IMR-90 (cell line): ENCODE measurements at places on chromosomes 4 and X. TPM values are rescaled to one million over a fixed set of nuclear protein-coding genes. Genes with fewer than 3 reads are reported as not detected.

IL21 gene
- total RNA-seq: not detected in 2 replicates

GAGE12F gene
- total RNA-seq: not detected in 2 replicates

ERAS gene
- not detected in 2 replicates for total RNA-seq

WDR1 gene
- 782 and 992 TPM in 2 replicates for total RNA-seq

ETDB gene
- total RNA-seq: not detected in 2 replicates

KDR gene
- not detected in 2 replicates for total RNA-seq

CITED1 gene
- total RNA-seq: under 0.01 and 0.18 TPM in 2 replicates

MAGEA10 gene
- total RNA-seq: not detected in 2 replicates

CXCL10 gene
- total RNA-seq: 0.18 and 0.28 TPM in 2 replicates

TLL1 gene
- total RNA-seq: not detected in 2 replicates

FGFBP2 gene
- total RNA-seq: not detected in 2 replicates

DSPP gene
- not detected in 2 replicates for total RNA-seq

GLRB gene
- 3.0 and 3.9 TPM in 2 replicates for total RNA-seq

AKAP14 gene
- not detected in 2 replicates for total RNA-seq

PLP1 gene
- total RNA-seq: 0.18 and 0.28 TPM in 2 replicates

MTCP1 gene
- 0.54 and 0.56 TPM in 2 replicates for total RNA-seq

NKX6-1 gene
- under 0.01 TPM in 1 of 2 replicates, not detected in the other for total RNA-seq

FGFR3 gene
- 0.18 and 0.28 TPM in 2 replicates for total RNA-seq

HDAC6 gene
- 14.7 and 16.8 TPM in 2 replicates for total RNA-seq

BTK gene
- not detected in 2 replicates for total RNA-seq

ADRA2C gene
- total RNA-seq: under 0.01 and 0.28 TPM in 2 replicates

NLGN4X gene
- total RNA-seq: not detected in 2 replicates

CXCL6 gene
- total RNA-seq: not detected in 2 replicates

LRIT3 gene
- not detected in 2 replicates for total RNA-seq

VSIG4 gene
- not detected in 2 replicates for total RNA-seq

- DNase-seq: peak; percentile 87
Measured at GRCh38 chr4:19711871-19712270, 539.8 kb upstream of the SLIT2 start.

DNA sequence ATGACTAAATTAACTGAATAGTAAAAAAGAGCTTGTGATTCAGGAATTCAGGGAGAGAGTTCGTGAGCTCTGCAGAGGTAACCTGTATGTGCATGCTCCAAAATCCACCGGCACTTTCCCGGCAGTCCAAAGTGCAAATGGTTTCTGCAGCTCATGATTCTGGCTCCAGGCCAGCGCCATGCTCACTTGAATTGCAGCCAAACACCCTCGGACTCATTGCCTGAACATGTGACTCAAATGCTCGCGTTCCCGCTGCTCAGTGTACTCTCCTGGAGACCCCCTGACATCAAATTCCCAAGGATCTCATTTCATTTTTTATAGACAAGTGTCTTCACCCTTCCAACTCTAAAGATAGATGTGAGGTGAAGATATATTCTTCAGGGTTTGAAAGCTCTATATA, 44.1 kb upstream of the SH3RF1 start:
- peak; percentile 70 for DNase-seq

- no peak for DNase-seq
Measured at GRCh38 chrX:106249706-106250379, 81.7 kb downstream of the PWWP3B start.

- DNase-seq: no peak
Measured at GRCh38 chr4:132792310-132792709, 356.8 kb upstream of the PCDH10 start.

- DNase-seq: no peak
Measured at GRCh38 chr4:145665773-145666172, 14.2 kb upstream of the C4orf51 start.

- peak; percentile 56 for DNase-seq
Measured at GRCh38 chr4:105158837-105159236, 12.2 kb downstream of the TET2 start.

DNA sequence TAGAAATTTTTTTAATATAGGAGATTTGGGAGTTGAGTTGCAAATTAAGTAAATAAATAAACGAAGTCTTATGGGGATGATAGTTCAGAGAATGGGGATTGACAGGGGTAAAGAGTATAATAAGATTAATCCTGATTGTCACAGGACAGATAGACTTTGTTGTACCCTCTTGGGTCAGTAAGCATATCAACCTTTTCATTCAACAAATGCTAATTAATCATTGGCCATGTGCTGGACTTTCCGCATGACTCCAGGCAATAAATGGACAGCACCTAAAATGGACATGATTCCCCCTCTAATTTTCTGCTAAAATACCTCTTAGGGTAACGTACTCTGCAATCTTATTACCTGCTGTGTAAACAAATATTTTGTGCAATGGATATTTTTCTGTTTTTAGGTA, 1331.1 kb upstream of the ADGRL3 start:
- no peak for DNase-seq

- peak; percentile 51 for DNase-seq
Measured at GRCh38 chr4:41012293-41012692, 202.0 kb downstream of the APBB2 start.

GRCh38 chr4:149845743-149846142, 30.1 kb upstream of the IQCM start:
- no peak for DNase-seq

DNA sequence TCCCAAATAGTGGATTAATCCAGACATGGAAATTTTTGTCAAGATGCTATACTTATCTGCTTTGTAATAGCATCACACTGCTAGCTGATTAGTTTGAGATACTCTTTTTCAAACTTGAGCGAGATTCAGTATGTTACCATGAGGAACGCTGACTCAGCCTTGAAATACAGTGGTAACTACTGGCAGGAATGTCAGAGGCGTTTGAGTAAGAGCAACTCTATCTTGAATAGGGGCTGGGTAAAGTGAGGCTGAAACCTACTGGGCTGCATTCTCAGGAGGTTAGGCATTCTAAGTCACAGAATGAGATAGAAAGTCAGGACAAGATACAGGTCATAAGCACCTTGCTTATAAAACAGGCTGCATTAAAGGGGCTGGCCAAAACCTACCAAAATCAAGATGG, 2519.6 kb downstream of the ARAP2 start:
- DNase-seq: no peak

DNA sequence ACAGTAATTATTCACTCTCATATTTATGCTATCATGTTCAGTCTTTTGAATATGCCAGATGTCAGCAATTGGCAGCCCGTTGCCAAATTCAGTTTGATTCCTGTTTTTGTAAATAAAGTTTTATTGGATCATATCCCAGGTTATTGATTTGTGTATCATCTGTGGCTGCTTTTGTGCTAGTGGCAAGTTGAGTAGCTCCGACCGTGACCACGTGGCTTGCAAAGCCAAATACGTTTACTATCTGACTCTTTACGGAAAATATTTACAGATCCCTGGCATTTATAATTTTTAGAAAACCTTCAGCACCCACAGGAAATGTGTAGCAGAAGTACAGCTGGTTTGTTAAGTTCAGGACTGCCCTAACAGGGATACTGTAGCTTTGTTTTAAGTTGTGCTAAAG, 67.4 kb downstream of the VCX2 start:
- no peak for DNase-seq

DNA sequence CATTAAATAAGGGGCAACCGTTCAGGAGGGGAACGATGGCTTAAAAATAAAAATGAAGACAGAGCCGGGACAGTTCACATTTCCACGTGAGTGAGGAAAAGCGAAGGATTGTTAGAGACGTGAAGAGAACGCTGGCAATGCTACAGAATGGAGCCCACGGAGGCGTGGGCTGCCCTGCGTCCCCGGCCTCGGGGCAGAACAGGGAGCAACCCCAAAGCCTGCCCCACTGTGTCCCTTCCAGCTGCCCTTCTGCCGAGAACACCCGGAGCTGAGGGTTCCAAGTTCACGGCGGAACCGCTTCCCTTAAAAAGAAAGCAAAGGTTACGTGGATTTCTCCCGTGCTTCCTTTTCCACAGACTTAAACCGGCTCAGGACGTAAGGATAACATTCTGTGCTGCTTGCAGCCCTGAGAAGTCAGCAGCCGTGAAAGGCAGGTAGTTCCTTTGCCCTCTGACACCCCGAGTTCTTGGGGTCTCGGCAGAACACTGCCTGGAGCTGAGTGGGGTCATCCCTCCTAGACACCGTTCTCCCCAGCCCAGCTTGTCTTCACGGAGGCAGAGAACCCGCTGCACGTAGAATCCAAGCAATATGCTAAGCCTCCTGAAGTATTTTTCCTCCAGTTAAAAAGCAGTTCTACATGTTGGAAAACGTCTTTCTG, 14.2 kb downstream of the DHRSX start:
- DNase-seq: no peak

DNA sequence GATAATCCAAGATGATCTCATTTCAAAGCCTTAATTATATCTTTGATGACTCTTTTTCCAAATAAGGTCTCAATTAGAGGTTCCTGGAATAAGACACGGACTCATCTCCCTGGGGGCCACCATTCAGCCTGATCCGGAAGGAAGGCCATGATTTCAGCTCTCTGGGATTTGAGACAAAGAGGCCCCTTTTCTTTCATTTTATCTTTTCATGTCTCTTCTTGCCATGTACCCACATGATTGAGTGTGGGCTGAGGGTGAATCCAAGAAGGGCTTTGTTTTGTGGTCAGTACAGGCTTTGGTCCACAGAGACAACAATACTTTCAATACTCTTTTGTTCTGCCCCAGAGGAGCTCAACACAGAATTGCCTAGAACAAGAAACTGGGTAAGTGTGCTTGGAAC, 261.2 kb downstream of the TRIML1 start:
- no peak for DNase-seq

DNA sequence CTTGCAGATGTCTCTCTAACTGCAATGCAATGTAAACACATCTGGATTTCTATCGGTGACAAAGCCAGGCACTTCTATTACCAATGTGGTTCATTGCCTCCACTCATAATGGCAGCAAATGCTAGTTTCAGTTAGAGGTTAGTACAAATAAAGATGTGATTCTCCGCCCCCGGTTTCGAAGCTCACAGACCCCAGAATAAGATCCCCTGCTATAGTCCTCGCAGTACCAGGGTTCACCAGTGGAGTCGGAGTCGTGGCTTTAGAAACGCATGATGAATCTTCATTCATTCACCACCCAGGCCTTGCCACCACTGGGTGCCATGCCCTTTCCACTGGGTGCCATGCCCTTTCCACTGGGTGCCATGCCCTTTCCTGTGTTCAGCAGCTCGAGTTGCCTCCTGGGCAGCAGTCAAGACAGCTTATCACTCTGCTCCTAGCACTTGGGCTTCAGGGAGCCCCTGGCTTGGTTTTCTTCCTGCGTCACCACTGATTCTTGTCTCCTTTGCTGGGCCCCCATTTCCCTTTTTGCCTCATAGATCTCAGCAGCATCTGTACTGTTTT, 3.5 kb upstream of the NAA10 start:
- peak; percentile 17 for DNase-seq

- no peak for DNase-seq
Measured at GRCh38 chrX:76407795-76408194, 19.7 kb upstream of the MAGEE1 start.

- DNase-seq: no peak
Measured at GRCh38 chrX:68672581-68673318, 25.3 kb downstream of the STARD8 start.

- DNase-seq: no peak
Measured at GRCh38 chrX:130688360-130688759, 214.6 kb downstream of the ENOX2 start.

DNA sequence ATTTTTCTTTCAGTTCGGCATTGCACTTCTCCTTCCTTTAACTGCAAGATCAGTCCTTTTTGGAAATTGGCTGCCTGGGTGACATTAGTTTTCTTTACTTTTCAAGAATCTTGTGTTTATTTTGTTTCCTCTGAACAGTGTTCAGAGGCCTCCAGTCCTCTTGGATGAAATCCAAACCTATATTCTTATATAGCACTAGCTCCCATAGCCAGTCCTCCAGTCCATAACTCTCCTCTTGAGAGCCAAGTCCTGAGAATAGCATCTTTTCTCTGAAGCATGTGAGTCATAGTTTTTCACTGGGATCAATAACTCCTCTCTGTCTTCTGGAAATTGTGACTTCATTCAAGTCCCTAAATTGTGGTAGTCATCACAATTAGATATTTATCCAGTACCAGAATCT, 357.5 kb downstream of the RAPGEF2 start:
- peak; percentile 20 for DNase-seq
